Bronchial epithelial cell (primary cell): ENCODE measurements at places on chromosomes 6 and 20. TPM values are rescaled to one million over a fixed set of nuclear protein-coding genes. Genes with fewer than 3 reads are reported as not detected.

- DNase-seq = no peak
Observed at GRCh38 chr6:166245148-166245547, 63.0 kb downstream of the PRR18 start.

DNA sequence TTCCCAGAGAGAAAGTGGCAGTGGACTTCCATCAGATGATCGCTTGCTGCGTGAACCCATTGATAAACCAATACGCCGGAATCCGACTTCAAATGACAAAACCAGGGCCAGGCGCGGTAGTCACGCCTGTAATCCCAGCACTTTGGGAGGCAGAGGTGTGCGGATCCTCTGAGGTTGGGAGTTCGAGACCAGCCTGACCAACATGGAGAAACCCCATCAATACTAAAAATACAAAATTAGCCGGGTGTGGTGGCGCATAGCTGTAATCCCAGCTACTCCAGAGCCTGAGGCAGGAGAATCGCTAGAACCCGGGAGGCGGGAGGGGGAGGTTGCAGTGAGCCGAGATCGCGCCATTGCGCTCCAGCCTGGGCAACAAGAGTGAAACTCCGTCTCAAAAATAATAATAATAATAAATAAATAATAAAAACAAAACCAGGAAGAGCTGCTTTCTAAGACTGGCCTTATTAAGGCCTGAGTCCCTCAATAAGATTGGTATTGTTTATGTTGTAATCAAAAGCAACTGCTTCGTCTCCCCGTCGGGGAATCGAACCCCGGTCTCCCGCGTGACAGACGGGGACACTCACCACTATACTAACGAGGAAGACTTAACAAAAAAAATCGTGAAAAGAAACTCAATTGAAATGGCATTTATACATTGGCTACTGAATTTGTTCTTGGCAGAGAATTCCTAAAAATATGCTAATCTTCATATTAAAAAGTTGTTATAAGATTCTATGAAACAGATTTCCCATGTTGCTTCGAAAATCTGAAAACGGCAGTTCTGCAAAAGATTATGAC lies 110.2 kb upstream of the ZNF184 start:
- DNase-seq = peak; percentile 65

- DNase-seq = no peak
Observed at GRCh38 chr20:48421547-48421946, 406.3 kb downstream of the PREX1 start.

Gene HLA-DRA
- 0.13 TPM in 1 of 2 replicates, not detected in the other for total RNA-seq

GRCh38 chr20:1928782-1929181 lies 33.6 kb downstream of the SIRPA start:
- no peak for DNase-seq
